ENCODE measurements at places on chromosomes 1 and 21.

DNA sequence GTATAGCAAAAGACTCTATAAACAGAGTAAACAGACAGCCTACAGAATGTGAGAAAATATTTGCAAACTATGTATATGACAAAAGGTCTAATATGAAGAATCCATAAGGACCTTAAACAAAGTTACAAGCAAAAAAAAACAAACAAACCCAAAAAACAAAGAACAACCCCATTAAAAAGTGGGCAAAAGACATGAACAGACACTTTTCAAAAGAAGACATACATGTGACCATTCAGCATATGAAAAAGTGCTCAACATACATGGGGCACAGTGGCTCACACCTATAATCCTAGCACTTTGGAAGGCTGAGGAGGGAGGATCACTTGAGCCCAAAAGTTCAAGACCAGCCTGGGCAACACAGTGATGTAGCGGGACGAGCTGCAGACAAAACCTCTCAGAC is 17.9 kb upstream of the OR2B11 start:
- no peak for DNase-seq

GRCh38 chr21:39386194-39386593 is 37.3 kb upstream of the HMGN1 start:
- peak; percentile 30 for DNase-seq

DNA sequence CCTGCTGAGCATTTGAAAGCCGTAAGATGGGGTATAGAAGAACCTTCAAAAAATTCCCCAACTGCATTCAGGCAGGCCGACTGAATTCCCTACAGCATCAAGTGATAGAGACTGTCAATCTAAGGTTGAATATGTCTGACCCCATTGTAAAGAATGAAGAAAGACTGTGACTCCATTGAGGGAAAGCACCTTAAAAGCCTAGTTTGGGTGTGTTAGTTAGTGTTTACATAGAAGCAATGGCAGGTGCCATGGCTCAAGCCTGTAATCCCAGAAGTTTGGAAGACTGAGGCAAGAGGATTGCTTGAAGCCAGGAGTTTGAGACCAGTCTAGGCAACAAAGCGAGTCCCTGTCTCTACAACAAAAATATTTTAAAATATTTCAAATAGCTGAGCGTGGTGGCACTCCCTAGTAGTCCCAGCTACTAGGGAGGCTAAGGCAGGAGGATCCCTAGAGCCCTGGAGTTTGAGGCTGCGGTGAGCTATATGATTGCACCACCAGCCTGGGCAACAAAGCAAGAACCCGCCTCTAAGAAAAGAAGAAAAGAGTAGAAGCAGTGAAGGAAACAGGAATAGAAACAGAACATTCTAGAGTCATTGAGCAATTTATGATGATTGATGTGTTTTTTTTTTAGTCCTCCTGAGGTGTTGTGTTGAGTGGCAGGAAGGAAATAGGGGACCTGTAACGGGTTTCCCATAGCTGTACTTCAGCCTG is 15.4 kb downstream of the POLR3GL start:
- no peak for DNase-seq

- DNase-seq: no peak
Observed at GRCh38 chr1:219717536-219717935, 104.6 kb upstream of the ZC3H11B start.

- DNase-seq: no peak
Observed at GRCh38 chr1:53608676-53609075, 130.3 kb downstream of the GLIS1 start.

DNA sequence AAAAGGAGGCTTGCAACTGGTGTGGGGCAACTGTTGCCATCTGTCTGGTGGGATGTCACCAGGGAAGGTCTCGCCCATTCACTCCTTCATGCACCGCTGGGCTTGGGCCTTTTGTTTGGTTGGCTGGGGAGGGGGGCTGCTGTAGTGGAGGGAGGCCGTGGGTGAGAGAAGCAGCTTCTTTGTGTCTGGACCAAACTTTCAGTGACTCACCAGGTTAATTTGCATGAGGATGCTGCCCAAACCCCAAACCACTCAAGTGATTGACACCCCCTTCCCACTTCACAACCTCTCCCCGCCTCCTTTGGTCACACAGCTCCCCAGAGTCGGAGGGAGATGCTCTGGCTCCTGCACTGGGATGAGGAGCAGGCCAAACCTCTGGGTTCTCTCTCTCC is 19.7 kb downstream of the BTG2 start:
- peak; percentile 96 for DNase-seq

DNA sequence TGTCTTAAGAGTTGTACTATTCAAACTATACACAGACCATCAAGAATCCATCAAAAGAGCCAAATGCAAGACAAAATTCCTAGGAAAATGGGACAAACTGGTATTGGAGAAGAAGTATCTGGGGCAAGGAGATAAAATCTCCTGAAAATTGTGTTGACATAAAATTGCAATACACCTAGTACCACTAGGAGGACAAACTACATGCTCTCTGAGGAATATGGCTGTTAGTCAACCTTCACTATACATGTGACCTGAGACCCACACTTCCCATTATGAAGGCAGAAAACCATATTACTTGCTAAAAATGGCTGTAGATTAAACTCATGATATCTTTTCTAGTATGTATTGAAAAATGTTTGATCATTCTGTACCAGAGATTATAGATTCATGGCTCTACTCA is 30.0 kb downstream of the IRF2BP2 start:
- no peak for DNase-seq

GRCh38 chr21:33324291-33325221 is at the start of gene IFNAR1:
IFNAR1 (plus strand) TSS chr21:33324970; CDS start chr21:33325056, 86 bp downstream.
- DNase-seq: peak; percentile 99

GRCh38 chr21:26710155-26710554 is 135.1 kb downstream of the ADAMTS1 start:
- DNase-seq: no peak

All from astrocyte of the hippocampus (primary cell).